ENCODE measurements at places on chromosomes 5 and 9.

GRCh38 chr5:178732281-178732680 lies 1.8 kb upstream of the ZNF354A start:
- DNase-seq: no peak

DNA sequence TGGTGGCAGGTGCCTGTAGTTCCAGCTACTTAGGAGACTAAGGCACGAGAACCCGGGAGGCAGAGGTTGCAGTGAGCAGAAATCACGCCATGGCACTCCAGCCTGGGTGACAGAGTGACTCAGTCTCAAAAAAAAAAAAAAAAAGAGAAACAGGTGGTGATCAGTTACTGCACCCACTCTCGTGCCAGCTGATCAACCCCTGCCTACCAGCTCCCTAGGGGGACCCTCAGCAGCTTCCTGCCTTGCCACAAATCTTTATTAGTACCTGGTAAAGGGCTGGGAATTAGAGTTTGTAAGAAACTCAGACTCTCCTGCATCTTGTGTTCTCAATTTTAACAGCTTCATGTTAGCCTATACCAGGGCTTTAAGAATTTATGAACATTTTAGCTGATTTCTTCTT lies 914.9 kb downstream of the EFNA5 start:
- DNase-seq: no peak

DNA sequence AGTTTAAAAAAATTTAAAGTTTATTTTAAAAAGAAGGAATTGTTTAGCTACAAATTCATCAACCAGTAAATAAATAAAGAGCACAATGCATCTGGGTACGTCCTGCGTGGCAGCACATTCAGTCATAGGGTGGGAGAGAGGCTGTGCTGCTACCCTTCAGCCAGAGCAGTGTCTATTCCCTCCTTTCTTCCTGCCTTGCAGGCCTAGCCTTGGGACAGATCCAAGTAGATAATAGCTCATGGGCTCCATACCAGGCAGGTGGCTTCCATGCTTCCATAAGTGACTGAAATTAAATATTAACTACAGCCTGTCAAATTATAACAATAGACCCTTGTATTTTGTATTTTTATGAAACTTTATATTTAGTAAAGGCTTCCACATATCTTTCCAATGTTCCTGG lies 408.3 kb upstream of the RGMB start:
- DNase-seq: no peak

DNA sequence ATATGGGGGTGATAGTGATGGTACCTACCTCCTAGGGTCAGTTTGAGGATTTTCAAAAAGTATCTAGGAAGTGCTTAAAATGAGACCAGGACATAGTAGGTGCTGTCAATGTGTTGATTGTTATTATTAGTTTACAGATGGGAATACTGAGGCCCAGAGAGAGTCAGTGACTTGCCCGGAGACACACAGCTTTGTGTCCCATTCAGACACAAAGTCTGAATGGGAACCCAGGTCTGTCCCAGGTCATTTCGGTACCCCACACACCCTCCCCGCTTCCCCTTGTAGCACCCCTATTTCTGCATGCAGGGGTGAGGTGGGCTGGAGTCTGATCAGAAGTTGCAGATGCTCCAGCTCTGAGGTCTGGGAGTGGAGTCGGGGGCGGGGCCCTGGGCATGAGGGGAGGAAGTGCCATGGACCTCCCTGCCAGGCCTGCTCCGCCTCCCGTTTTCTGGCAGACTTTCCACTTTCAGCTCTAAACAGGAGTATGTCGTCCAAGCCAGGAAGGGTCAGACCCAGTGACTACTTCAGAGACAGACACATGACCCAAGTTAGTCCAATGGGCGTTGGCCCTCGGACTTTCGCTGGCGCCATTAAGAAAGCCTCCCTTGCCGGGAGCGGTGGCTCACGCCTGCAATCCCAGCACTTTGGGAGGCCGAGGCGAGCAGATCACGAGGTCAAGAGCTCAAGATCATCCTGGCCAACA lies 3.2 kb upstream of the DBN1 start:
- no peak for DNase-seq

GRCh38 chr5:83523929-83524328 lies 52.4 kb downstream of the VCAN start:
- DNase-seq: no peak

DNA sequence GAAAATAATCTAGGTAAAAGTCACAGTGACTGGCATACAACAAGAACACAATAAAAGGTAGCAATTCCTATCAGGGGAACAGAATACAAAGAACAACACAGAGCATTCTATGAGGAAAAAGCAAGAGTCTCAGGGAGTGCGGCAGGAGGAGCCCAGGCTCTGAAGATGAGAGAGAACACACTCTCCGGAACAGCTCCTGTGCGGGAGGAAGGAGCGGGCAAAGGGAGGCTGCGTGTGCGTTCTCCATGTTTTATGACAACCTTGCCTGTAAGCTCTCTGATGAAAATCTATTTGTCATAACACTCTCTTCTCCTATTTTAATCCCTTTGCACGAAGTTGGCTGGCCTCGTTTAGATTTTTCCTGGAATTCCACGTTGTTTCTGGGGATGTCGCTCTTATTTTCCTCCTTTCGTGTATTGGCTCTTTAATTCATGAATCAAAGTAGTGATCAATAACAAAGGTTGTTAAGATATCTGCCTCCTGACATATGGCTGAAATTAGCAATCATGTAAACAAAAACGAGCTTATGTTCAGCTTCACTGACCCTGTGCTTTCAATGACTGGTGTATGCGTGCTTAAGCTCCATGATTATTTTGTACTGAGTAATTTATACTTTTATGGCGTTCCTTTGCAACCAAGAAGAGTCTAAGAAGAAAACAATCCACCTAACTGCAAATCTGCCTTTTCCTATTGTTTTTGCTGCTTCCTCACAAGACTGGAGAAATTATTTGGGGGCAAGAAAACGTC lies 109.5 kb downstream of the MYO10 start:
- no peak for DNase-seq

GRCh38 chr9:89759572-89759971 lies 154.8 kb downstream of the GADD45G start:
- no peak for DNase-seq

GRCh38 chr5:107655831-107656230 lies 14.9 kb downstream of the EFNA5 start:
- DNase-seq: no peak

- no peak for DNase-seq
Observed at GRCh38 chr9:79668956-79669355, 97.2 kb downstream of the TLE4 start.

DNA sequence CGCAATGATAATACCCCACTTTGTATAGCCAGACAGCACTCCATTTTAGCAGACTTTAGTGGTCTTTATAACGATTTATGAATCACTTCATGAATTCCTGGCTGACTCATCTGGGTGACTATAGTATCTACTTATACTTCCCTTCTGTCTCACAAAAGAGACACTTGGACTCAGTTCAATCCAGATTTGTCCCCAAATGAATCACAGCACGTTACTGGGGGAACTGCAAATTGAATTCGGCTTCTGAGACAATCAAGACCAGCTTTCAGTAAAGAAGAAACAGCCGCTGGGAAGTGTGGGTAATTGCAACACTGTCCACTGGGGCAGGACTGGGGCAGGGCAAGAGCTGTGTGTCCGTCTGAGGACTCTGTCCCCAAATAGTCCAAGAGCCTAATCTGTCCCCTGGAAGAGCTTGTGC lies 337.3 kb upstream of the RFX3 start:
- no peak for DNase-seq

DNA sequence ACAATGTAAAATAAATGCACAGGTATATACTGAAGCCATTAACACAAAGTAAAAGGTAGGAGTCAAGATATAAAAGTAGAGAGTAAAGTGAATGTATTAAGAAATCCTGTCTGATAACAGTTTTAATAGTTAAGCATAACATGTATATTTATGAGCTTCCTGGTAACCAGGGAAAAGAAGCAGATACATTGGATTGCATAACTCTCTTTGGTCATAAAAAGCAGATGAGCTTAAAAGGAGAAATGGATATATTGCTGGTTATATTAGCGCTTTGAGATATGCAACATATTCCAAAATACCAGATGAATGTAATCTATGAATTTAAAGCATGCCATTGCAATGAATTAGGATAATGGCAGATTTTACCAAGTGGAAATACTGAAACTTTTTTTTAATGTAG lies 6.2 kb upstream of the TNFSF8 start:
- DNase-seq: no peak

Measured in stimulated activated naive CD4-positive, alpha-beta T cell treated with Interleukin-2 at 50 U/mL for 16 hours (primary cell).